ENCODE measurements at places on chromosomes 7 and 10.

DNA sequence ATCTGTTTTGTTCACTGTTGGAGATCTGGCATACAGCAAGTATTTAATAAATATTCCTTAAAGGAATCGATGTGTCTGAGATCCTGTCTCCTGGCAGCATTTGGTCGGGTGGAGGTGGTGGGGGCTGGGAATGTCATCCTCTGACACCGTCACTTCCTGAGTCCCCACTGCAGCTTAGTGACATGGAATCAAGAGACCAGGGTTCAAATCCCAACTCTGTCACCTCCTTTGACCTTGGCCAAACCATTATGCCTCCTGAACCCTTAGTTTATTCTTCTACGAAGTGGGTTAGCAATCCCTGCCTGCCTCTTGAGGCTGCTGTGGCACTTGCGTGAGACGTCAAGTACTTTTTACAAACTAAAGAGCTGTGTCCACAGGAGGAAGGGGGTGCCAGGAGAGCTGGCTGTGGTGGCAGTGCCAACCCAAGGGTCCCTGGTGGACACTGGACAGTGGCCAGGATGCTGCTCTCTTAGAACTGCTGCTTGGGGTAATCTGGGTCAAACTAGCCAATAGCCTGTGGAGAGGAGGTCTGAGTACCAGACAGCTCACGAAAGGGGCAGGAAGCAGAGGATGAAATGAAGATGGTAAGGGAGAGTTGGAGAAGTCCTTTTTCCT is 8.0 kb upstream of the ZMIZ1 start:
- DNase-seq = no peak

DNA sequence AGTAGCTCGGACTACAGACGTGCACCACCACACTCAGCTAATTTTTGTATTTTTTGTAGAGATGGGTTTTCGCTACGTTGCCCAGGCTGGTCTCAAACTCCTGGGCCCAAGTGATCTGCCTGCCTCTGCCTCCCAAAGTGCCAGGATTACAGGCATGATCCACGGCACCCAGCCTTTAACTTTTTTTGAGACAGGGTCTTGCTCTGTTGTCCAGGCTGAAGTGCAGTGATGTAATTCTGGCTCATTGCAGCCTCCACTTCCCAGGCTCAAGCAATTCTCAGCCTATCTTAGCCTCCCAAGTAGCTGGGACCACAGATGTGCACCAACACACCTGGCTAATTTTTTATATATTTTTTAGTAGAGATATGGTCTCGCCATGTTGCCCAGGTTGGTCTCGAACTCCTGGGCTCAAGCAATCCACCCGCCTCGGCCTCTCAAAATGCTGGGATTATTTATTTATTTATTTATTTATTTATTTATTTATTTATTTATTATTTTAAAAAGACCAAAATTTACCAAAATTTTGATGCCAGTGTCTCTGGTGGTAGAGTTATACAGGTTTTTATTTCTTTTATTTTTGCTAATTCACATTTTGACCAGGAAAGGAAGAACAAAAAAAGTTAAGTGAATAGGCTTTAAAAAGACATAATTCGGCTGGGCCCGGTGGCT is 25.0 kb upstream of the ATP6V0A4 start:
- no peak for DNase-seq

DNA sequence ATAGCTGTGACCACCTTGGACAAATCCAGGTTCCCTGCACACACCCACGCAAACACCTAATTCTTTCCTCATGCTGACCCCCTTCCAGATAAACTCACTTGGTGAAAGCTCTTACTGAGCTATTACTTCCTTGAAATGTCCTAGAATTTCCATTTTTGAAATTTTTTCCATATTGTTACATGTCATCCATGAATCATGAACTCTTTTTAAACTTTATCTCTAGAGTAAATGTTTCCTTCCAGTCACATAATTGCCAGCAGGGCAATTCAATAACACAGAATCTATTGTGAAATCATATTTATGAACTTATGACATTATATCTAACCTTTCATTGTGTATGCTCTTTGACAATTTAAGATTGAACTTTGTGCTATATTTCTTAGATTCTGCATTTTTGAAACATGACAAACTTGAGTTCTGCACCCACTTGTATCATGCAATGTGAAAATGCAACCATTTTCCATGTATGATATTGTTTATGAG is 26.8 kb upstream of the FGL2 start:
- peak; percentile 8 for DNase-seq

GRCh38 chr10:130174328-130174727 is 38.1 kb downstream of the GLRX3 start:
- no peak for DNase-seq

DNA sequence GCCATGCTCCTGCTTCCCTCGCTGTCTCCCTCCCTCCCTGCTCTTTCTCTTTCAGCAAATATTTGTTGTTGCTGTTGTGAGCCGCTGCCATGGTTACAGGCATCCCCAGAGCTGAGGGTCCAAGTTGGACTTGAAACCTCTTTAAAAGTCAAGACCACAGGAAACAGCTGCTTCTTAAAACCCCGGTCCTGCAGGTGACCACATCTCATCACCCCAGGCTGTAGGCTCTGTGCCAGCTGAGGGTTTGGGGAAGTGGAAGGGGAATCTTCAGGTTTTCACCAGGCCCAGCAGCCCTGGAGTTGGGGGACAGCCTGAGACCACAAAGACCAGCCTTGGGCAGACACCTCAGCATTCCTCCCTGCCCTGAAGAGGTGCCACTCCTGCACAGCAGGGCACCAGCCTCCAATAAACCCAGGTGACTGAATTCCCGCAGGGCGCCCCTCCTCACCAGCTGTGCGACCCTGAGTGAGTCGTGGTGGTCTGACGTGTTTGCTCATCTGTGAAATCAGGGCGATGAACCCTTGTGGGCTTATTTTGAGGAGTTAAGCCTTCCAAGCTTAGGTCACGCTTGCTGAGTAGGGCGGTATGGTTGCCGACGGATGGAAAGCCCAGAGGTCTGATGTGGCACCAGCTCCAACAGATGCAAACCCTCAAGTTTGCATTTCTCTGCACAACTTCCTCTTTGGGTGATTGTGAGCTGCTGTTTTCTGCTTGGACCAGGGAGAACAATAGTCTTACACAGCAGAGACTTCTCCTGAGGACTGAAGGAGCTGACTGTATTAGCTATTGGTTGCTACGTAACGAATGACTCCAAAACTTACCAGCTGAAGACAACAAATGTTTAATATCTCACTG is 24.8 kb downstream of the NPTX2 start:
- DNase-seq = no peak

DNA sequence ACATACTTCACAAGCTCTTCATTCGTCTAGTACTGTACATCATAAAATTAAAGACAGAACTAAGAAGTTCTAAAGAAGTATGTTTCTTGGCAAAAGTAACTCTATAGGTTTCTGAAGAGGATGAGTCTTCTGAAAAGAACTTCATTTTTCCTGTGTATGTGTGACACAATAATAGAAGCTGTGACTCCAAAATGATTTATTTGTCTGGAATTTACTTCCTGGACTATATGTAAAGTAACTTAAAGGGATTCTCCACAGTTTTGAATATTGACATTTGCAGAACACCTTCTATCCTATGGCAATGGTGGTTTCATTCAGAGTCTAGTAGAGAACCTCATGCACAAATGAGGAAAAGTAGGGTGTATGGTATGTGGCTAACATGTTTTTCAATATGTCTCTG is 19.8 kb upstream of the CLDN12 start:
- DNase-seq = peak; percentile 66

DNA sequence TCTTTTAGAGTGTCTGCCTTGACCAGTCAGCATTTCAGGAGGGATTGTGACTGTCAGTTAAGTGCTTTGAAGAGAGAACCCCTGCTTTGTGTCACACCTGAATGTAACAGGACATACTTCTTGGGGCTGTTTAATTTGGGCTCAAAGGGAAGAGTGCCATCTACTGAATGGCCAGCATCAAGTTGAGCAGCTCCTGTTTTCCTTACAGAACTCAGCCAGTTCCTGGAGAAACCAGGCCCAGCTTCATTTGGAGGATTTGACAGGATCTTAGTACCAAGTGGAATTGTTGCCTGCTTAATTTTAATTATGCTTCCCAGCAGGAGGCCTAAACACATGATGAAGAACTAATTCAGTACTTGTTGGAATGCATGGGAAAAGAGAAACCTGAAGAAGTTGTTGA is 8.3 kb downstream of the ADD3 start:
- peak; percentile 42 for DNase-seq

DNA sequence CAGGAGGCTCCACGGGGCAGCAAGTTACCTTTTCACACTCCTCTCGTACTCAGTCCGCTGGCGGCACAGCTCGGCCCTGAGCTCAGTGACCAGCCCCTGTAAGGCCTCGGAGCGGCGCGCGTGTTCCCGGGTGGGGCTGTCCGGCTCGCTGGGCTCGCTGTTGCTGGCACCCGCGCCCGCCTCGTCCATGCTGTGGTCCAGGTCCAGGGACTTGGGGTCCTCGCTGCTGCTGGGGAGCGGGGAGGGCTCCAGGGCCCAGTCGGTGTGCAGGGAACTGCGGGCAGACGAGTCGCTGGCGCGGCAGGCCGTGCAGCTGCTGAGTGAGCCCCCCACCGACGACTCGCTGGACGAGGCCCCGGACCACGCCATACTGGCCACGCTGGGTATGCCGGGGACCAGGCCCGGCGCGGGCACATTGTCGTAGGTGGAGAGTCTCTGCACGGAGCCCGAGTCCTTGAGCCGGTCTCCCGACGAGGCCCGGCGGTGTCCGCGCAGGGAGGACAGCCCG is 143.8 kb downstream of the MAPK8 start:
- DNase-seq = no peak

DNA sequence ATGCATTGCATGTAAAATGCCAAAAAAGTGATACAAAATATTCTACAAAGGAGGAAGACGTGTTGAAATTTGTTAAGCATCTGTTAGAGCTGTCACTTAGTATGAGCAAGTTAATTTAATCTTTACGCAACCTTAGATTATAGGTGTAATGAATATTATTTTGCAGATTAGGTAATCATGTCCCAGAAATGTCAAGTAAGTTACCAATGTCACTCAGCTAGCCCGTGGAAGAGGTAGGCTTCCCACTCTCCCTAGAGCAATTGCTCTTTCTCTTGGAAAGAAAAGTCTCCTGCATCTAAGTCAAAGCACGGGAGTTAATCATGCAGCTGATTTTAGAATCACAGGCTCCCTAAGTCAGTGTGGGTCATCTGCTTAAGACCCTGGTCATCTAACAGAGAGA is 830.4 kb upstream of the IGFBP3 start:
- DNase-seq = no peak
